ENCODE measurements at places on chromosomes 5 and 9.

- DNase-seq = no peak
These were observed 76.4 kb downstream of the EHMT1 start for GRCh38 chr9:137694962-137695875.

DNA sequence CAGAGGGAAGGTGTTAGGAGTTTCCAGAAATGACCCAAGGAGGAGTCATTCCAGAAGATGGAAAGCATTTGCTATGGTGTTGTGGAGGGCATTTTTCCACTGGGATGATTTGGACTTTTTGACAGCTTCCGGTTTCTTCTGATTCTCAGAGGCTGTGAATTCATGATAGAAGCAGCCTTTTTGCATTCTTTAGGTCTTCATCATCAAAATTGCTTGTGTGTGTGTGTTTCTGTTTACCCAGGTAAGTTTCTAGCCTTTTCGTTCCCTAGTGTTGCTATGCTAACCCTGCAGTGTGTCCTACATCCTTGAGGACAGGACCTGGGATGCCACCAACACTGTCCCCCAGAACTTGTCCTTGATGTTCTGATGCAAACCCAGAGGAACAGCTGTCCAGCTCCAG is 19.6 kb downstream of the IRX1 start:
- no peak for DNase-seq

GRCh38 chr9:119698535-119698934 is 329.3 kb upstream of the BRINP1 start:
- DNase-seq = peak; percentile 27

GRCh38 chr9:116152390-116152789 is 1.2 kb upstream of the PAPPA start:
- DNase-seq = peak; percentile 51

DNA sequence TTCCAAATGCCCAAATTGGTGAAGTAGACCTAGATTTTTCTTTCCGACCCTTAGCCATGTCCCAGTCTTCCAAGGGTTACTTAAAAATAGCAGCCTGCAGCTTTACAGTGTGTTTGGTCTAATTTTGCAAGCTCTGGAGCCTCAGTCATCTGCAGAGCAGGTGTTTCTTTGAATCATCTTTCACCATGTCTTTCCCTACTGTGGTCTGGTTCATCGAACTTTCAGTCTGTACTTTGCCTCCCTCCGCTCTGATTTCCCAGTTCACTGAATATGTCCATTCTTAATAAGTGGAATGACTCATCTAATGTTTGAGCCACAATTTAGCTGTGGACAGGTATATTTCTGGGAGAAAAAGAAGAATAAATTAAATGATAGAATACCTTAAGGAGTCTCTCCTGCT is 1060.7 kb downstream of the EFNA5 start:
- DNase-seq = no peak

- DNase-seq = no peak
These were observed 93.5 kb upstream of the RGMB start for GRCh38 chr5:98679963-98680362.

DNA sequence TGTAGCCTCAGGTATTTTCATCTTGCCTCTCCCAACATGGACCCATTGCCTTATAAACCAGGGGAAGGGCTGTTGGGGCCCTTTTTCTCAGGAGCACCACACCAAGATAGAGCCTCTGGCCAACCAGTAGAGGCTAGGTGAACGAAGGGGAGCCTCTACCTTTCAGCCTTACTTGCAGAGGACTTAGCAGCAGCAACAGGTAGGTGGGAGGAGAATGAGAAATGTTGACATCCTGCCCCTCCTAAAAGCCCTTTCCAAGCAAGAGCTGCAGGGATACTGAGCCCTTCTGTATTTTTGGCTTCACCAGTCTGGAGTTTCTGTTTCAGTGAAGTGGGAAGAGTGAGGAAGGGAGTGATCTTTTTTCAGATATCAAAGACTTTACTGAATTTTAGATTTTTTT is 77.4 kb downstream of the MTREX start:
- no peak for DNase-seq

Data from NCI-H748 treated with DMSO at 0.1 percent for 48 hours (cell line).